ENCODE measurements at places on chromosomes 1 and 21. TPM values are rescaled to one million over a fixed set of nuclear protein-coding genes. Genes with fewer than 3 reads are reported as not detected.

DNA sequence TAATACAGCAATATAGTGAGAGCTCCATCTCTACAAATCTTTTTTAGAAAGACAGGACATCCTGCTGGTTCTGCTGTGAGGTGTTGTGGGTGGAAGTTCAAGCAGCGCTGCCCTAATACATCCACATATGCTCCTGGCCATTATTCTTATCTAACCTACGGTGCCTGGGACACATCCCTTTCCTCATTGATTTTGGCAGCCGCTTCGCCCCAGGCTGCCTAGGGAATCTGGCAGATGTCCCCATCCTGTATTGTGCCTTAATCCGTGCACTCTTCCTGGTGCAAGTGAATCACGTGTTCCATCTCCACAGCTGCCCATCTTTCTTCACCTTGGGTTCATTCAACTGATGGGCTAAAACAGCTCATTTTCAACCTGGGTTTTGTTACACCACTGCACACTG, 3.1 kb upstream of the UBE2G2 start:
- no peak for DNase-seq

DNA sequence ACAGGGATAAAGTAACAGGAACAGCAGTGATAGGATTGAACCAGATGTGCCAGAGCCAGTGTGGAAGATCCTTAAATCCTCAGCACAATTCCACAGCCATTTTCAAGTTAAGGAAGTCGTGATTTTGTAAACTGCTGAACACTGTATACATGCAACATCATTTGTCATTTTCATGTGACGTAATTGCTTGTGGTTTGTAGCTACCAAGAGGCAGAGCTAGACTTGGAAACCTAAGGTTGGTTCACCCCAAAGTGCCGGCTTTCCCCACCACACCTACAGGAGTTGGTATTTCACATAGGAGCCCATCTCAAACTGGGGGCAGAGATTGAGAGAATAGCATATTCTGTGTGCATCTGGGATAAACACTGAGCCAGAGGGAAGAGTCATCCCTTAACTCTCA, 113.9 kb downstream of the CAPN8 start:
- DNase-seq, result no peak

DNA sequence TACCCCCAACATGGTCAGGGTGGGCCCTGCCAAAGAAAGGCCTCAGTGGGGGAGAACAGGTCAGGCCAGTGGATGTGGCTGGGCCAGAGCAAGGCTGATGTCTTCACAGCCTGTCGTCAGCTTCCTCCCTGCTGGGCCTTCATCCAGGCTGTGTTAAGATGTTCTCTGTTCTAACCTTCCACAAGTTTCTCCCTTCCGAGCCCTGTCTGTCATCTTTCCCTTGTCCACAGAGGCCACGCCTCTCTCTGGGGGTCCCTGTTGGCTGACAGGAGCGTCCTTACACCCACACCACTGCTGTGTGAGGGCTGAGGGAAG, 36.2 kb downstream of the SIM2 start:
- DNase-seq, result no peak

DNA sequence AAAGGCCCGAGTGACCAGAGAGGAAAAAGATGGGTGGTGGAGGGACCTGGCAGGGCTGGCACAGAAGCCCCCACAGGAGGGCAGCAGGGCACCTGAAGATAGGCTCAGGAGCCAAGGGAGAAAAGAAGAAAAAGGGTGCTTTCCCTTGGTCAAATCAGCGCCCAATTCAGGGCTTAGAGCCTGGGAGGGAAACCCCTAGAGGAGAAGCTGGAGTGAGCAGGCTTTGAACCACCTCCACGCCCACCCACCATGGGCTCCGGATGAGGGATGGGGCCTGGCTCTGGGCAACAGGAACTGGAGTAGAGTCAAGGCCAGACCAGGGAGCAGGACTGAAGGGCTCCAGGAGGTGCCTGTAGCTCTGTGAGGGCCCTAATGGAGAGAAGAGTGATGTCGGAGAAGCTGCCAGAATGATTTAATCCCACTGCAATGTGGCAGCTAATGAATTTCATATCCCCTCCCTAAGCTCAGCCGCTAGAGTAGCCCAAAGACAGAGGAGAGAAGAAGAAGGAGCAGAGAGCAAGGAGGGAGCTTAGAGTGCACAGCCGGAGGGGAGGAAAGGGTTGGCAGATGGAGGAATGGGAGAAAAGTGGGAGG, 12.0 kb upstream of the PRELP start:
- DNase-seq, result no peak

DNA sequence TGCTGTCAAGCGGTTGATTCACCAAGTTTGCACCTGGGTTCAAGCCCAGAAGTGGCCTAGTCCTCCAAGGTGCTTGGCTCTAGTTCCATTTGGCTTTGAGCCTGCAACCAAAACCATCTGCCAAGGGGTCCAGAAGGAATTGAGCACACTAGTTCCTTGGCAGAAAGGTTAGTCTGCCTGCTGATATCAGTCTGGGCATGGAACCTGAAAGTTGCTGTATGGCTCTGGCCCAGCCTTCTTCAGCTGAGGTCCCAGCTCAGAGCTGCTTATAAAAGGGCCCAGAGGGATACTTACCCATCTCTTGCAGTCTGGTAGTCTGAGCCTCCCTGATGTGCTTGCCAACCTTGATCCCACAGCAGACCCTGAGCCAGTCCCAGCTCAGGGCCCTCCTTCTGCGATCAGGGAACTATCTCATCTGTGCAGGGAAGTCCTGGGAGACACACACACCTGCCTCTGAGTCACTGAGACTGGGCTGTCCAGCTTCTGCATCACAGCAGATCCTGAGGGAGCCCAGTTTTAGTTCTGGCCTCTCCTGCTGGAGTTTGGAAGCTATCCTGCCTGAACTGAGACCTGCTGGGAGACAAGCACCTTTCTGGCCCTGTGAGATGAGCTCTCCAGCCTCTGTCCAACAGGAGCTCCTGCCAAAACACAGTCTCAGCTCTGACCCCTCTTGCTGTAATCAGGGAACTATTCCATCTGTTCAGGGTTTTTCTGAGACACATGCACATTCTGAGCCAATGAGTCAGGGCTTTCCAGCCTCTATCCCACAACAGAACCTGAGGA, 75.8 kb downstream of the CTH start:
- no peak for DNase-seq

DNA sequence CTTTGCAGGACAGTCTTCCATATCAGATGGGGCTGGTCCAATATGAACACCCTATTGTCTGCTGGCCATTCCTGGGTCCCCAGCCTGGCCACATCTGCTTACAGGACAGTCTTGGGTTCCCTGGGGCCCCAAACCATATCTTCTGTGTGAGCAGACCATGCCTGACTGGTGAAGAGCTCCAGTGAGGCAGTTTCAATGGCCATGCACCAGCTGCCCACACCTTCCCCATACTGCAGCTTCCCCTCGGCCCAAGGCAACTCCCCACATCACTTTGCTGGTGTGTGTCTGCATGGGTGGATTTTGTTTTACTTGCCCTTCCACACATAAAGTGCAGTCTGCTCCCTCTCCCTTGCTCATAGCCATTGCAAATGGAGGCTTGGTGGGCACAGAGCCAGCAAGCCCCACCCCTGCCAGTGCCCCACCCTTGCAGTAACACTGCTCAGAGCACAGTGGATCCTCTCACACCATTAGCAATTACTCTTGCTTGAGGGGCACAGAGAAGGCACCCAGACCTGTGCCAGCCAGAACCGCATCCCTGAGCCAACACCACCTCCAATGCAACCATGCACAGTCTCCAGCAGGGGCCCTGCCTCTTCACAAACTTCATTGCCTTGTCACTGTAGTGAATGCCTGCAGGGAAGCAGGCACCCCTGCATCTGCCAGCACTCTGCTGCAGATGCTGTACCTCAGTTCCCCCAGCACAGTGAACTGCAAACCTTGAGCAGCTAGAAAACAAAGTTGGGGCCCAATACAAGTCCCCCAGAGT, 474.5 kb upstream of the BEND5 start:
- no peak for DNase-seq

GRCh38 chr1:6962996-6963911, 178.0 kb downstream of the CAMTA1 start:
- DNase-seq, result peak; percentile 82

Gene SFPQ
- total RNA-seq, result 288 TPM

Gene LEMD1
- total RNA-seq, result 3.1 TPM

Gene ZMYND12
- total RNA-seq, result 1.7 TPM

Gene LAD1
- not detected for total RNA-seq

Gene MTARC2
- not detected for total RNA-seq

Measured in activated T-cell treated with anti-CD3 and anti-CD28 coated beads, Interleukin-2, amount 50 U/mL, for 72 hours (primary cell).